ENCODE measurements at places on chromosomes 7 and 10.

- no peak for DNase-seq
These were observed 23.8 kb downstream of the DIP2C start for GRCh38 chr10:665579-666091.

- no peak for DNase-seq
These were observed 449.1 kb downstream of the XPNPEP1 start for GRCh38 chr10:109474261-109474660.

DNA sequence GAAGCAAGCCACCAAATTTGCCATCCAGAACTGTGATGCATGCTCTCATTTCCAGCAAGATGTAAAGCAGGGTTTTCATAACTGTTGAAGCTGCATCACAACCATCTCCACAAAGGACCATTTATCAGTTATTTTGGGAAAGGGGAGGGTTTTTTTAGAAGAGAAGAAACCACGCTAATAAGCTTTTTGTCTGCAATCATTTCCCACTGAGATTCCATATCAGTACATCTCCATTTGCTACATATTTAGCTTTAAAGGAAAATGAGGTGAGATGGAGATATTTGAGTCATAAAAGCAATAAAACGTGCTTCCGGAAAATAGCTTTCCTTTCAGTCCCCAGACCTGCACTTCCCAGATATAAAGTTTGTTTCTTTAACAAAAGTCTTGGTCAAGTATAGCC is 258.2 kb downstream of the FRMD4A start:
- no peak for DNase-seq

DNA sequence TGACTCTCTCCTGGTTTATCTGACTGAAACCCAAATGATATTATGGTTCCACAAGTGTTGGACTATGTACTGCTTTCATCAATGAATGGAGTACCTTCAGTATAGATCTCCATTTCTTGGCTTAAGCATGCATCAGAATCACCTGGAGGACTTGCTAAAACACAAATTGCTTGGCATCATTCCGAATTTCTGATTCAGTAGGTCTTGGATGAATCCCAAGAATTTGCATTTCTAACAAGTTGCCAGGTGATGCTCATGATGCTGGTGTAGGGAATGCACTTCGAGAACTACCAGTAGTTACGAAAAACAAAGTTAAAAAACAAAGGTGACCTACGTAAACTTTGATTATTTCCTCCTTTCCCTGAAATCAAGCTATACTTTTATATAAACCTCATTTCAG is 119.0 kb upstream of the FEZF1 start:
- DNase-seq, result no peak

DNA sequence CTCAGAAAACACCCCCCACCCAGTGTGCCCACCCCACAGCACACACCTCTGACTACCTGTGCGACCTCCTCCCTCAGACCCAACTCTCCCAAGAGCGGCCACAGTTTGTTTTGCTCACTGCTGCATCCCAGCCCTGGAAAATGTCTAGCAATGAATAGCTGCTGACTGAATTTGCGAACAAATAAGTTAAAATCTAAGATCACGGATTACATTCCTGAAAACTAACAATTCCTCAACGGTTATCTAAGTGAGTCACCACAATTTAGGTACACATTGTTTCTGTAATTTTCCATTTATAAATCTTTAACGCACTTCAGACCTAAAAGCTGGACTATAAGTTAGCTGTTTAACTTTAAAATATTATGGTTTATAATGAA is 235.2 kb downstream of the ZMYND11 start:
- DNase-seq, result no peak

DNA sequence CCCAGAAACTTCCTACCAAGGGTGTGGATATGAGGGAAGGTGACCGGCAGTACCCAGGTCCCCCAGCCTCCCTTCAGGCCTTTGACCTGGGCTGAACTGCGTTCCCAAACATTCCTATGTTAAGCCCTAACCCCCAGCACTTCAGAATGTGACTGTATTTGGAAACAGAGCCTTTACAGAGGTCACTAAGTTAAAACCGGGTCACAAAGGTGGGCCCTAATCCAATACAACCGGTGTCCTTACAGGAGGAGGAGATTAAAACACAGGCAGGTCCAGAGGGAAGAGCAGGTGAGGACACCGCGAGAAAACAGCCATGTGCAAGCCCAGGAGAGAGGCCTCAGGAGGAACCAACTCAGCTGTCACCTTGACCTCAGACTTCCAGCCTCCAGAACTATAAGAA is 28.0 kb downstream of the GRB10 start:
- no peak for DNase-seq

DNA sequence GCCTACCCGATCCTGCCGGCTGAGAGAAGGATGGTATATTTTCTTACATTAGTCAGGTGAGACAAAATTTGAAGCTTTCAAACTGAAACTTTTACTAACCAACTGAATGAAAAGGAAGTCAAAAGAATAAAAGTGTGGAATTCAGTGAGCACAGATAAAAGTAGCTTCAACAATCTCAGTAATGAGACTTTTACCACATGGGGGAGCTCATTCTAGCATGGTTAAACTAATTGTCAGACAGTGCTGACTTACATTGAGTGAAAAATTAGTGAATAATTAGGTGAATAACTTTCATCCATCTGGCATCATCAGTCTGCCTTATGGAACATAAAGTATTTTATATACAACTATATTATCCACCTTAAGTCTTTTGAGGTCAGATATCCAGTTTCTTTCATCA is 8.4 kb downstream of the FAM237B start:
- no peak for DNase-seq

DNA sequence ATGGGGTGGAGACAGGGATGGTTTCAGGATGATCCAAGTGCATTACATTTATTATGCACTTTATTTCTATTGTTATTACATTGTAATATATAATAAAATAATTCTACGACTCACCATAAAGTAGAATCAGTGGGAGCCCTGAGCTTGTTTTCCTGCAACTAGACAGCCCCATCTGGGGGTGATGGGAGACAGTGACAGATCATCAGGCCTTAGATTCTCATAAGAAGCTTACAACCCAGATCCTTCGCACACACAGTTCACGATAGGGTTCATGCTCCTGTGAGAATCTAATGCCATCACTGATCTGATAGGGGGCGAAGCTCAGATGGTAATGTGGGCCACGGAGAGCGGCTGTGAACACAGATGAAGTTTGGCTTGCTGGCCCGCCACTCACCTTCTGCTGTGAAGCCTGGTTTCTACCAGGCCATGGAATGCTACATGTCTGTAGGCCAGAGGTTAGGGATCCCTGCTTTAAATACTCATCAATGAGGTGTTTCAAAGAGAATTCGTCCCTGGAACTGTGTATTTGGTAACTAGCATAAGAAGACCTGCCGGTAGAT is 21.2 kb upstream of the PRKCQ start:
- no peak for DNase-seq

- no peak for DNase-seq
These were observed 78.7 kb downstream of the BEND7 start for GRCh38 chr10:13450069-13450468.

- no peak for DNase-seq
These were observed 65.7 kb upstream of the NOBOX start for GRCh38 chr7:144468990-144469732.
